ENCODE measurements at places on chromosomes 12 and 14. TPM values are rescaled to one million over a fixed set of nuclear protein-coding genes. Genes with fewer than 3 reads are reported as not detected.

PELI2 gene
- total RNA-seq, result 14.0 TPM

LGR5 gene
- 7.8 TPM for total RNA-seq

CCDC38 gene
- total RNA-seq, result not detected

MLEC gene
- total RNA-seq, result 77.1 TPM

LALBA gene
- not detected for total RNA-seq

SCNN1A gene
- total RNA-seq, result under 0.01 TPM

DYRK4 gene
- total RNA-seq, result 12.8 TPM

KRT71 gene
- total RNA-seq, result not detected

TPH2 gene
- total RNA-seq, result not detected

MIP gene
- total RNA-seq, result not detected

TGM1 gene
- total RNA-seq, result 0.36 TPM

SOAT2 gene
- total RNA-seq, result not detected

GALNT16 gene
- 1.6 TPM for total RNA-seq

GPR135 gene
- 4.3 TPM for total RNA-seq

COL2A1 gene
- total RNA-seq, result not detected

RESF1 gene
- 46.4 TPM for total RNA-seq

TMEM63C gene
- total RNA-seq, result 1.9 TPM

TIGAR gene
- total RNA-seq, result 11.5 TPM

ZNF740 gene
- total RNA-seq, result 12.6 TPM

RNASE3 gene
- not detected for total RNA-seq

KRT77 gene
- not detected for total RNA-seq

TSHR gene
- not detected for total RNA-seq

OASL gene
- not detected for total RNA-seq

MIA2 gene
- 20.4 TPM for total RNA-seq

STAC3 gene
- 3.8 TPM for total RNA-seq

CARMIL3 gene
- total RNA-seq, result not detected

IL26 gene
- total RNA-seq, result not detected

COX8C gene
- total RNA-seq, result not detected

BATF gene
- not detected for total RNA-seq

IL31 gene
- not detected for total RNA-seq

TCL1B gene
- total RNA-seq, result not detected

CEBPE gene
- total RNA-seq, result not detected

DLK1 gene
- total RNA-seq, result 0.09 TPM

TAS2R46 gene
- total RNA-seq, result 4.7 TPM

SIX6 gene
- total RNA-seq, result not detected

Measured in fibroblast of the aortic adventitia (primary cell).